ENCODE measurements at places on chromosomes 5 and 9.

DNA sequence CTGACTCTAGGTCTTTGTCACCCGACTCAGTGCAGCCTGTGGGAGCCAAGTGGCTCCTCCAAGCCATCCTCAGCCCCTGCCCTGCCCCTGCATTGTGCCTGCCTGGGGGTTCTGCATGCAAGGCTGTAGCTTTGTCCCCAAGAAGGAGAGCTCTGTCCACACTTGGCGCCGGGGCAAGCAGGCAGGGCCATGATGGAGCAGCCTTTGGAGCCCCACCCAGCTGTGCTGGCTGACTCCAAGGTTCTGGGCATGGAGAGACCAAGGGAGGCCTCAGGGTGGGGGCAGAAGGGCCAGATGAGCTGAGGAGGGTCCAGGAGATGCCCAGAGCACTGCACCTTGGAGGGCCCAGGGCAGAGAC, 226.2 kb downstream of the CACNA1B start:
- DNase-seq: no peak

DNA sequence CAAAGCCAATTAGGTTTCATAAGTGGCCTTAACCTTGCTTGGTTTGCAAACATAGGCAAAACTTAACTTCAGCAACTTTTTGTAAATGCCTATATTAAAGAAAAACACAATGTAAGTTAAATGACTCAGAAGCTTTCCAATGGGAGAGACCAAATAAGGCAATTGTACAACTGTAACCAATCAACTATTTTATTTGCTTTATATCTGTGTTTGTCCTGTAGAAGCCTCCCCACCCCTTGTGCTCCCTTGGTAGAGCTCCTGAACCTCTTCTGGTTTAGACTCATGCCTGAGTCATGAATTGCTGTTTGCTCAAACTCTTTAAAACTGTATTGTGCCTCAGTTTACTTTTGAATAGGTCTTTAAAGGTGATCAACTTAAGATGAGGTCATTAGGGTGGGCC, 3.0 kb upstream of the C1QTNF3 start:
- DNase-seq: no peak

DNA sequence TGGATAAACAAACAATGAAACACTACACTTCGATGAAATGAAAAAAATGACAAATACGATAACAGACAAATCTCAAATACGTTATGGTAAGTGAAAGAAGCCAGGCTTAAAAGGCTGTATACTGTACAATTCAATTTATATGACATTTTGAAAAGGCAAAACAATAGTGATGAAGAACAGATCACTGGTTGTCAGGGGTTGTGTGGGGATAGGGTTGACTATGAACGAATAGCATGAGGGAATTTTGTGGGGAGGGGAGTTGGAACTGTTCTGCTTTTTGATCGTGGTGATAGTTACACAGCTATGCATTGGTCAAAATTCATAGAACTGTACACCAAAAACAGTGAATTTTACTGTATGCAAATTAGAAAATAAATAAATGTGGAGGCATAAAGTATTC, 7.8 kb upstream of the FER start:
- DNase-seq: no peak

DNA sequence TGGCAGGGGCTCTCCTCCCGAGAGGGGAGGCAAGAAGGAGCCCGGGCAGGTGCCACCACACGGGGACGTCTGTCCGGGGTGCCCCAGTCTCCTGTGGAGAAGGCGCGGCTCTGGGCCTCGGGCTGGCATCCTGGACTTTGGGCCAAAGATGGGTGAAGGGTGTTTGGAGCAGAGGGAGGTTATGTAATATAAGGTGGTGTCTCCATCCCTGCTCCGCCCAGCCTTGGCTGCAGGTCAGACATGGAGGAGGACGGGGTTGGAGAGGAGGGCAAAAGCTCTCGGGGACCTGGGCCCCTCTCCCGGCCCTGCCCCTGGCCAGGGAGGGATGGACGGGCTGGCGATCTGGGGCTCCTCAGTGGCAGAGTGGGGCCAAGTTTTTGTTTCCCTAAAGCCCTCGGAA, 1.2 kb upstream of the SOHLH1 start:
- no peak for DNase-seq

DNA sequence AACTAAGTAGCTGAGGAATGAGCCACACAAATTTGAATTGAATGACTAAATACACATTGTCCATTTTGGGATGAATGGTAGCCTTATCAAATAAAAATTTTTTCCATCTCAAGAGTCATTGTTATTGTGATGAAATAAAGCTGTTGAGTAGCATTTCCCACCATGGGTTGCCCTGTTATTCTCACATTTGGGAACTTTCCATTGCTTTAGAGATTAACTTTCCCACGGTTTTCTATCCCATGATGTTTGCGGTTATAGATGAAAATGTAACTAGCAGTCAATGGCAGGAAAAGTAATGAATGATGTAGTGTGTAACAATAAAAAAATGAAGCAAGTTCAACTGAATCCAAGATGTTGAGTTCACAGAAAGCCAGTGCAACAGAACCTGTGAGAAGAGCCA, 59.9 kb upstream of the PLPP1 start:
- DNase-seq: no peak
